Brain microvascular endothelial cell (primary cell): ENCODE measurements at places on chromosomes 5 and 9.

GRCh38 chr5:3428334-3428733, 167.3 kb upstream of the IRX1 start:
- no peak for DNase-seq

DNA sequence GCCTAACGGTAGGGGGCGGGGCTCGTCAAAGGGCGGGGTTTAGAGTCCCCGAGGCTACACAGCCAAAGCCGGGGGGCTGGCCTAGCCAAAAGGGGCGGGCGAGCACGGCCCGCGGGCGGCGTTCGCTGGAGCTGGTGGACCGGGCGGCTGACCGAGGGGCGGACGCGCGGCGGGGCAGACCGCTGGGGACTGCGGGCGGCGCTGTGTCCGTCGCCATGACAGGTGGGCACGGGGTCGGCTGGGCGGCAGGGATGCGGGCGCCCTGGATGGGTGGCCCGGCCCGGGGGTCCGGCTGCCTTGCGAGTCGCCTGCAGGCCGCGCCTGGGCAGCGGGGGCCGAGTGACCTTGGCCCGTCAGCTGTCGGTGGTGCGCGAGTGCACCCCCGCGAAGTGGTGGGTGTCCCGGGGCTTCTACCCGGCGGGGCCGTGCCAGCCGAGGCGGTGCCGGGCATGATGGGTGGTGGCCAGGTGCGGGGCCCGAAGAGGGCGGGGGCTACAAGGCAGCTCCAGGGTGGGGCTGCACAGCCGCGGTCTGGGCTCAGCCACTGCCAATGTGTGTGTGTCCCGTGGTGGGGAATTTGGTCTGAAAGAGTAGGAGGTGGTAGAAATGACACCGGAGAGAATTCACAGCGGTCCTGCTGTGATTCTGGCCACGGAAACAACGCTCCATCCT, at the start of gene CARD19:
CARD19 (plus strand) TSS at position 87 of the 672 bp plus-strand sequence; CDS start at position 216, 129 bp downstream.
- DNase-seq = no peak

DNA sequence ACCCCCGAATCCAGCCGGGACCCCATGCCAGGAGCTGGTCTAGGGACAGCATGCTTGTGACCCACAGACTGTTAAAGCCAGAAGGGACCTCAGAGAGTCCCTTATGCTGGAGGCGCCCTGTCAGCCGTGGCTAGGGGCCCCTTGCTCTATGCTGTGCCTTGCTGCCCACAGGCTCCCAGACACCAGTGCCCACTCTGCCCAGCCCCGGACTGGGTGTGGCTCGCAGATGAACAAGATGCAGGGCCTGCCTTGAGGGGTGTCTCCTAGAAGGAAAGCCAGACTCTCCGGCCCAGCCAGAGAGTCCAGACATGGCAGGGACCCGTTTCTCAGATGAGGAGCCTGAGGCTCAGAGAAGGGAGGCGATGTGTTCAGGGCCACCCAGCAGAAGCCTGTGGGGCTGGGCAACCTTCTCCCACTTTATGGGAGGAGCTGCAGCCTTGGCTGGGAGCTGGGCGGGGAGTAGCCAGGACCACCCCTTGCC, 85.7 kb downstream of the LMX1B start:
- no peak for DNase-seq

DNA sequence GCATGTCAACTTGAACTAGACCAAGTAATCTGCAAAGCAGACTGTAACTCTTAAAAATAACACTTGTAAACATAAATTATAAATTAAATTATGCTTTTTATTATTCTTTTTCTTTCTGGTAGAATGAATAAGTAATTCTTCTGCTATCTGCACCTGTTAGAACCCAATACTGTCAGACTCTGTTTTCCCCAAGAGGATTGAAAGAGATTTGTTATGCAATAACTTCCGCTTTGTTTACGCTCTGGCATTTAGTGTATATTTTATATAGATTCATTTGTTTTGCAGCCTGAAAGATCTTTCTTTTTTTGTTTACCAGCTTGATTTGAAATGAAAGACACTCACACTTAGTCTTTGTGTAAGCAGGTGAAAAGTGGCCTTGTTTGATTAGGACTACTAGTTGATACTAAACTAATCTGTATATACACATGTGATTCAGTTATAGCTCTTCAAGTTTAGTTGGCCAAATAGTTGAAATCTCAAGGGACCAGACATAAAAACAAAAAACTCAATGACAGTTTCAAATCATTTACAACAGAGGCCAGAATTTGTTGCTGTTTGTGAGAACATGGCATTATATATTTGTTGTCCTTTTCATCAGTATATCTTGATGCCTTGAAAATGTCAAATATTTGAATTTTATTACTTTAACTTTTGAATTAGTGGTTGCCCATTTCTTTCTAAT, 155.8 kb downstream of the PBX3 start:
- no peak for DNase-seq

DNA sequence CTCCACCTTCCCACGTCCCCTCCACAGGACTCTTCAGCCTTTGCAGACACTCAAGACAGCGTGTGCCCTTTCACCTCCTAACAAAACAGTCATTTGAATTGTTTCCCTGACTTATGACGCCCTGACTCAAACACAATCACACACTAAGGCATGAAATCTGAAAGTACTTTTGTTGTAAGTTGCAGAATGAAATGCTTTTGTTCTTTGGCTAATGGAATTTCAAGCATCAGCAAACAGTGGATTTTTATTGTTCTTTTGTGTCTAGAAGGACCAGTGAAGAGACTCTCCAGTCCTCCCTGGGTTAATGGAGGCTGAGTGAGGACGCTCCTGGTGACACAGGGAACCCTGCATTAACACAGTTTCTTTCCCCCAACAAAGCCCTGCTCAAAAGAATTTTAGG, 380.1 kb downstream of the CTNND2 start:
- DNase-seq = no peak

DNA sequence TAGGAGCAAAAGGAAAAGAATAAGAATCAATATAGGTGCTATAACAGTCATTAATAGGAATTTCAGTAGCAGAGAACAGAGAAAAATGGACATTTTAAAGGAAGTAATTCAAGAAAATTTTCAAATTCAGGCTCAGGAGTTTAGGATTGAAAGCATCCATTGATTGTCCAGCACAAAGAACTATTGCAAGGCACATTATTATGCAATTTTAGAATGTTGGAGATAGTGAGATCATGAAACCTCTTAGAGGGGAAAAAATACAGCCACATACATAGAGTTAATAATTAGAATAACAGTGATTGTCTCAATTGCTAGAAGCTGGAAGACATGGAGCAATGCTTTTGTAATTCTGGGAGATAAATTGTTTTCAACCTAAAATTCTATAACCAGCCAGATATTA, 31.5 kb downstream of the CNTLN start:
- DNase-seq = no peak

- DNase-seq = no peak
These were observed 28.6 kb downstream of the TRIM32 start for GRCh38 chr9:116715751-116716150.

- DNase-seq = no peak
These were observed 8.8 kb downstream of the ATP10B start for GRCh38 chr5:160843240-160843639.

DNA sequence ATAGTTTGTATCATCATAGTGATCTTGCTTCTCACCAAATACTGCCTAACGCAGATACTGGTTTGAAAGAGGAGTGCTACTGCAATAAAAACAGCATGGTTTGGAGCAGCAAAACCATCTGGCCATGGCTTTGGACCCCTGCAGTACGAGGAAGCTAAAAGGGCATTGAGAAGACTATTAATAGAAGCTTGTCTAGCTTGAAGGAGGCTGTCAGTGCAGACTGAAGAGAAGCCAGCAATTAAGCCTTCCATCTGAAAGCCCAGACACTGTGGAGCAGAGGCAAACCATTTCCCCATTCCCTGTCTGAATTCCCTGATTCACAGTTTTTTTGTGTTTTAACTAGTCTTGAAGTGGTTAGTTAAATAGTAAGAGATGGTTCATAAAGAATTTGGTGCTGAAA, 281.6 kb downstream of the PTPRD start:
- DNase-seq = no peak

GRCh38 chr9:111645806-111646205, 14.7 kb downstream of the DNAJC25 start:
- peak; percentile 22 for DNase-seq

DNA sequence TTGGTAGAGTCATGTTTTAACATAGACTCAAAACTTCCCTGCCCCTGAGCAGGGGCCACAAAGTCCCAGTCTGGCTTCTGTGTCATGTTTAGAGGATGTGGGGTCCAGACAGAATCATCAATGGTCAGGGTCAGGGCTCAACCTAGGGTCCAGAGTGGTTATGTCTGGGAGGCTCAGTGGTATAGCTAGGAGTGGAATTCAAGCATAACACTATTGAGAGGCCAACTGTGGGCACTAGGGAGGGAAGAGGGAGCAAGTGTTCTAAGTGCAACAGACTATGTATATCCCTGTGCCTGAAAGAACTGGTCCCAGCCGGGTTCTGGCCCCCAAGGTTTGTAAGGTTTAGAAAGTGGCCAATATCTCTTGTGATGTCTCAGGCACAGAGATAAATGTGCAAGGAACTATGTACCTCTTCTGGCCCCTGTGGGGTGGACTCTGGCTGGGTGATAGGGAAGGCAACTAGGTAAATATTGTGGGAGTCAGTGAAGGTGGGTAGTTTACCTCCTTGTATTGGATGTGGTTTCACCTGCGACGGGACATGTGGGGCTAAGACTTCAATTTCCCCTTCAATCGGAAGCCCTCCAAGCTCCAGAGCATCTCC, 14.0 kb downstream of the MYORG start:
- no peak for DNase-seq

DNA sequence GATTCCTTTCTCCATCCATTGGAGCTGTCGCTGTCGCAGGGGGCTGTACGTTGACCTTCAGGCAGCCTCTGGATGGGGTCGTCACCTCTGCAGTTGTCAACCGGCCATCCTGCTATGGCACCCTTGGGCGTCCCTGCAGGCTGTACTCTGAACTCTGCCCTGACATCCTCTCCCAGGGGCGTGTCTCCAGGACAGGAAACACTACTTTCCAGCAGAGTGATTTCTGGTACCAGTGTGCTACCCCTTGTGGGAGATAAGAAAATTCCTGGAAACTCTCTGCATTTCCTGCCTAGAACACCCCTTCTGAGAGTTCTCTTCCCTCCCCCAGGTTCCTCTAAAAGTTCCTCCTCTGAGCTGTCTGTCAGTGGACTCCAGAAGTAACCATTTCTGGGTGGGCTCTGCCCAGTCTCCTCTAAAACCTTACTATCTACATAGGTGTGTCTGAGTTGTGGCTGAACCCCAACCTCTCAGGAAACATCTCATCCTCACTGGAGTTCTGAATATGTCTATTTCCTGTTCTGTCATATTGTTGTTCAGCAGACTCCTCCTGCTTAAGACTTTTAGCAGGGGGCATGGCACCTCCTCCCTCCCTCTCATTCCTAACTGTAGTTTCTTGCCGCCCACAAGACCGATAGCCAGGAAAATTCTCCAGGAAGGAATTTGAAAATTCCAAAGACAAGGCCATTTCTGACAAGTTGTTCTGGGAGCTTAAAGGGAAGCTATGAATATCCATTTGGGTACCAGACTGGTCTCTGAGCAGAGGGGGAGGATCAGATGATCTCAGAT, 145.3 kb upstream of the RASEF start:
- no peak for DNase-seq

- no peak for DNase-seq
These were observed 75.7 kb downstream of the GLIS3 start for GRCh38 chr9:4224181-4224580.

GRCh38 chr5:10304932-10305331, 2.8 kb downstream of the CMBL start:
- no peak for DNase-seq

- no peak for DNase-seq
These were observed 19.5 kb downstream of the FLT4 start for GRCh38 chr5:180629831-180630382.

DNA sequence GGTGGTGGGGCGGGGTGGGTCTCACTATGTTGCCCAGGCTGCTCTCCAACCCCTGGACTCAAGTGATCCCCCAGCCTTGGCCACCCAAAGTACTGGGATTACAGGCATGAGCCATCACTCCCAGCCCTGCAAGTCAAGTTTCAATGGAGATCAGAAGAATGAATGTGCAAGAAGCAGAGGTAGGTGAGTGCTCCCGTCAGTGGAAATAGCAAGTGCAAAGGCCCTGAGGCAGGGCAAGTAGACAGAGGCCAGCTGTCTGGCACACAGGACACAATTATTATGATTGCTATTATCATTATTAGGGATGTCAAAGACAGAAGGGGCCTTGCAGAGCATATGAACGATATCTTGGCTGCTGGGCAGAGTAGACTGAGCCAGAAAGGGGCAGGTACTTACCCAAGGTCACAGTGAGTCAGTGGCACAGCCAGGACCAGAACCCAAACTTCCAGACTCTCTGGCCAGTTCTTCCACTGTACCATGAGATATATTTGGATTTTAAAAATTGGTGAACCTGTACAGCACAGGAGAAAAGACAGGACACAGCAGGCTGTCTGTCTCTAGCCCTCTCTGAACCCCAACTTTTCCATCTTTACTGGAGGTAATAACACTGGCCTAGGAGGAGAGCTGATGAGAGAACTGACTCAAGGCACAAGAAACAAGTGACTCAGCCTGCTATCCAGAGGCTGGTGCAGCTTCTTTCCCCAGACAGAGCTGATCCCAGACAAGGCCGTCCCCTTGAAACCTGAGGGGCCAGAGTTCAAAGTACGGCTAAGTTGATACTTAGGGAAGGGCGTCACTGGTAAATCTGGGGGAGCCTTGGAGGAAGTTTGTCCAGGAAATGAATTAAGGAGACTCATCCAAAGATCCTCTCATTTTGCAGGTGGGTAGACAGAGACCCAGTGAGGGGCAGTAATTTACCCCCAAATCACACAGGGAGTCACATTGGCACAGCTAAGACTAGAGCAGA, 1.4 kb downstream of the HDHD3 start:
- DNase-seq = peak; percentile 12

DNA sequence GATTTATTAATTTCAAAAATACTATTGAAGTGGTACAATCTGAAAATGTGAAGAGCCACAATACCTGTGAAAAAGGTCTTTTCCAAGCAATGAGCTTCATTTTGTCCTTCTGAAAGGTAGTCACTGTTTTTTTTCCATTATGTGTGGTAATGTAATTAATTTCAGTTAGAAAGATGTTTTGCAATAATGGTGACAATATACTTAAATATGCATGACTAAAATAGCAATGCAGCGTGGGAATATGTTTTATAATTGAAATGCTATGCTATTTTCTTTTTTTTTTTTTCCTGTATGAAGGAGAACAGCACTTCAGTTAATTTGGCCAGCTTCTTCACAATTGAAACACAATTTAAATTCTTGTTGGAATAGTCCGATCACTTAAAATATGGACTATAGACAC, 41.9 kb downstream of the NPR3 start:
- DNase-seq = no peak

- DNase-seq = no peak
These were observed 117.5 kb upstream of the BOD1 start for GRCh38 chr5:173733831-173734501.
